ENCODE measurements at places on chromosomes 2 and 18.
A peak's percentile ranks its signal among the peaks of the same experiment; 100 is the strongest.

GRCh38 chr18:56748698-56749268, 97.6 kb downstream of the WDR7 start:
- DNase-seq = peak; percentile 46

DNA sequence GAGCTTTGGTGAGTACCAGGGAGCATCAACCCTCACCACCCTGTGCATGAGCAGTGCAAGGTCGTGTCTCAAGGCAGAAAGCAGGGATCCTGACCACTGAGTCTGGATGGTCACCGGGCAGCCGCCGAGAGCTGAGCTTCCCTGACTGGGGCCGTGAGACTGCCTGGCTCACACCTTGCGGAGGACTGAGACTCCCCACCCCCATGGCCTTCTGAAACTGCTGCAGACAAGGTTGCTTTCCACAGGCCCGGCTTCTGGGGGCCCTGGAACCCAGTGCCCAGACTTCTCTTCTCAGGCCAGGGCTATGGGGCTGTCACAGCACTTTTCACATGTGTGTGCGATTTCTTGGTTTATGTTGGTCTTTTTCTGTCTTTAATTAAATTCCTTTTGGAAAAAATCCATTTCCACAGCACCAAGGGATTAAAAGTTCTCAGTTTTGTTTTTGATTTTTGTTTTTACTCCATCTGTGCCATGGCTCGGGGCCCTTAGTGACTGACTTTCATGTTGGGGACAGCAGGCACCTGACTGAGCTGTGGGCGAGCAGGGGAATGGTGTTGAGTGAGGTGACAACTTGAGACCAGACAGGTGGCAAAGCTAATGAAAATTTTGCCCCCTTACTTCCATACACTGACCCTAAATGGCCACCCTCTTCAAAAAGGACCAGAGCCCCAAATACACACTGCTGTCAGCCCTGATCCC, 297.9 kb downstream of the CYP26B1 start:
- no peak for DNase-seq

- DNase-seq = no peak
Measured at GRCh38 chr2:33223856-33224255, 252.6 kb upstream of the RASGRP3 start.

- no peak for DNase-seq
Measured at GRCh38 chr2:177260379-177260778, 4.1 kb downstream of the NFE2L2 start.

GRCh38 chr2:185471441-185471840, 267.2 kb upstream of the FSIP2 start:
- DNase-seq = no peak

GRCh38 chr2:45008296-45009129, 739 bp downstream of the SIX2 start:
- DNase-seq = no peak

- no peak for DNase-seq
Measured at GRCh38 chr2:86350751-86351150, 13.3 kb upstream of the REEP1 start.

DNA sequence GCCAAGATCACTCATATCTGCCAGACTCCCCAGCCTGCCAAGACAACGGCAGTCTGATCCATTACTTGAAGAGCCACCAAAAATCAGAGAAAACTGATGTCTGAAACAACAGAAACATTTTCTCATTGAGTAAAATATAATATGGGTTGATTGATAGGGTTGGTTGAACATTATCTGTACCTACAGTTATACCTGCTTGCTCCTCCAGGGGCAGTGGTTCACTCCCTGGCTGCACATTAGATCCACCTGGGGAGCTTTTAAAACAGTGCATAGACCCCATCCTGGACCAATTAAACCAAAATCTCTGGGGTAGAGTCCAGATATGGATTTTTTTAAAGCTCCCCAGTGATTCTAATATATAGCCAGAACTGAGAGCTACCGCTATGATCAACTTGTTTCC, 43.6 kb upstream of the SLC14A2 start:
- no peak for DNase-seq

Data from globus pallidus (tissue), 1 donor.